ELR (cell line): ENCODE measurements at places on chromosomes 11 and 22.
A peak's percentile ranks its signal among the peaks of the same experiment; 100 is the strongest.

DNA sequence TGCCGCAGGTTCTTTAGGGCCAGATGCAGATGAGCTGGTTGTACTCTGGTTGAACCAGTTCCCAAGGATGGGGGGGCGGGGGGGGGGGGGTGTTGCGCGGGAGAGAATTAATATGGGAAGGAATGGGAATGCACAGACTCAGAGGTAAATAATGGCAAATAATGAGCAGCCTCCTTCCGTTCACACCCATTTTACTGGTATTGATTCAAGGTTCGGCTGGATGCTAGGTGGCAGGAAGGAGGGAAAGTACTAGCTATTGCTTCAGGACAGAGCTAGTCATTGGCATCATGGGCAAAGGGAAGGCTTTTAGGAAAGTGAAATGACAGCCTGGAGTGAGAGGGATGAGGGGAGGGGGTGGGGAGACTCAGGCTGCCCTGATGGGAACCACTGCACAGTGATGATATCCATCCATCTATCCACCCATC lies at the start of gene VSTM5:
VSTM5 (minus strand) TSS at position 25 of the 425 bp plus-strand sequence. CDS start 116 bp downstream, outside the sequence.
- no peak for DNase-seq

DNA sequence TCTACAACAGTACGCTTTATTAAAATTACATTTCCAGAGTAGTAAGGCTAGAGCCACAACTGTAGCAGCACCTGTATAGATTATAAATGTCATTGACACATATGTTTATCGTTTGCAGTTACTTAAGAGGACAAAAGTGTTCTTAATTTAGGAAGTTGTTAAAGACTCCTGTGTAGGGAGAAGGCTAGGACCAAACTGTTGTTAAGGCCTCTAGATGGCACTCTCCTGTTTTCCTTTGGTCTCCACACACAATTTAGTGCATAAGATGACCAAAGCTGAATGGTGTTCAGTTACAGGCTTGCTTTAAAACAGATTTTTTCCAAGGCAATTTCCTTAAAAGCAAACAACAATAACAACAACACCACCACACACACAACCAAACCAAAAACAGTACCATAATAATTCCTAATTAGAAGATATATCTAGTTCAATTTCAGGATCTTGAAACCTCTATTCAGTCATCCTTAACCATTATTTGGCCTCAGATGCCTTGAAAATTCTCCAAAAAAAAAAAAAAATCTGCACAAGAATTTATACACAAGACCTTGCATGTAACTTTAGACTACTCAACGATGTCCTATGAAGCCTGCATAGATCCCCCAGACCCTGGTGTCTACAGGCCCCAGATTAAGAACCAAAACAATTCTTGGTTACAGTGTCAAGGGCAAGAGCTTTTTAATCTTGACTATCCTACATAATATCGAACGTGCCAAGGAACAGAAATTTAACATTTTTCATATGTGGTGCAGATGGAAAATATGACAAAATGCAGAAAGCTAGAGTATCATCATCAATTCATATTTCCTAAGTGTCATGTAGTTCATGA lies 42.6 kb upstream of the APOA1 start:
- peak; percentile 80 for DNase-seq

DNA sequence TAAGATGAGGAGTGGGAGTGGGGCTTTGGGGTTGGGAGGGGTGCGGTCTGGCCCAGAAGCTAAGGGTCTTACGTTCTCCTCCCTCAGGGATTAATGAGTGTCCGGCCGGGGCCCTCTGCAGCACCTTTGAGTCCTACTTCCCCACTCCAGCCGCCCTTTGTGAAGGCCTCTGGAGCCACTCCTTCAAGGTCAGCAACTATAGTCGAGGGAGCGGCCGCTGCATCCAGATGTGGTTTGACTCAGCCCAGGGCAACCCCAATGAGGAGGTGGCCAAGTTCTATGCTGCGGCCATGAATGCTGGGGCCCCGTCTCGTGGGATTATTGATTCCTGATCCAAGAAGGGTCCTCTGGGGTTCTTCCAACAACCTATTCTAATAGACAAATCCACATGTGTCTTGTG lies 4.0 kb downstream of the FOLR3 start:
- DNase-seq, result no peak

GRCh38 chr11:24124876-24125275 lies 372.0 kb upstream of the LUZP2 start:
- DNase-seq, result no peak

GRCh38 chr11:128397362-128397761 lies 190.0 kb downstream of the ETS1 start:
- no peak for DNase-seq

GRCh38 chr11:61603667-61604066 lies 22.8 kb upstream of the SYT7 start:
- DNase-seq, result no peak

- DNase-seq, result no peak
Observed at GRCh38 chr11:103845331-103845730, 191.1 kb upstream of the DDI1 start.

DNA sequence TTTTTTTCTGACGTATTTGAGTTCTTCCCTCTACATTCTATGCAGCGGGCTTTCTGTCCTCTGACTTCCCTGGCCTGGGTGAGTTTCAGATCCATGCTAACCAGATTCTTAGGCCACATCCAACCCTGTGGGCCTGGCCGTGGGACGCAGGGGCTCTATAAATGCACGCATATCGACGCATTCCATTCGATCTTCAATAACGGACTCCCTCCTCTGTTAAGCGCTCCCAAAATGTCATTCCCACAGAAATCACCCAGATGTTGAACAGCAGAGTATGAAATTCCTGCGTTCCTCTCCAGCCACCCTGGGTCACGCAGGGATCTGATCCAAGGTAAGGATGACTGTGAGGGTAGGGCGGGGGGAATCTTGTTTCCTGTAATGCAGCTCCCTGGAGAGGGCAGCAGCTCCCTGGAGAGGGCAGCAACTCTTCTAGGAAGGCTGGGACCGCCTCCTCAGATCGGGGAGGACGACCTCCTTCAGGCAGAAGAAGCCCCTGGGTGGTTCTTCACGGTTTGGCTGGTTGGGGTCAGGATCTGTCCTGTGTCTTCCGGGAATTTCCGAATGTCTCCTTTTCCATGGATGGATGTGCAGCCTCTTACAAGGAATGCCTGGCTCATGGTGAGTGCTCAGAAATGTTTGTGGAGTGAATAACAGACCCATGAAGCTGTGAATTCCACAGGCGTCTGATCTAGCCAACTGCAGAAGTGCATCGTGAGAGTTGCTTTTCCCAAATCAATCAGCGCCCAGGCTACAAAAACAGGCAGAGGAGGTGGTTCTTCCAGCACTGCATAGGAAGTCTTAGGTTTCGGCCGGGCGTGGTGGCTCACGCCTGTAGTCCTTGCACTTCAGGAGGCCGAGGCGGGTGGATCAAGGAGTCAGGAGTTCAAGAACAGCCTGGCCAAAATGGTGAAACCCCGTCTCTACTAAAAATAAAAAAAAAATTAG lies 12.2 kb downstream of the MRGPRD start:
- peak; percentile 26 for DNase-seq

- DNase-seq, result no peak
Observed at GRCh38 chr11:77175021-77175842, 47.2 kb downstream of the MYO7A start.

DNA sequence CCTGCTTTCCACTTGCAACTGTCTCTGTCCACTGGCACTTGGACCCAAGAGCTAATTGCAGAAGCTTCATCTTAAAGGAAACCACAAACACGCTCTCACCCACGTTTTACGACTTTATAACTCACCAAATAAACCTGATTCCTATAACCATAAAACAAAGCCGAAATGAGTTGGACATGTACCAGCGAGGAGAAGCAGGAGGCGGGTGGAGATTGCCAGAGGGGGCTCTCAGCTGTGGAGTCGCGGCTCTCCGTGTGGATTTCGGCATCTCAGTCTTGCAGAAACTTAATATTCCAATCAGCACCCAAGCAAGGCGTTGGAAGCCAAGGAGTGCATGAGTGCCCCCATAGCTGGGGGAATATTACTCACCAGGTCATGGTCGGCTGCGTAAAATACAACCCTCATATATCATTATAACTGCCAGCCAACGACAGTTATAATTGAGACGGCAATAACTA lies 483.6 kb downstream of the MN1 start:
- no peak for DNase-seq

DNA sequence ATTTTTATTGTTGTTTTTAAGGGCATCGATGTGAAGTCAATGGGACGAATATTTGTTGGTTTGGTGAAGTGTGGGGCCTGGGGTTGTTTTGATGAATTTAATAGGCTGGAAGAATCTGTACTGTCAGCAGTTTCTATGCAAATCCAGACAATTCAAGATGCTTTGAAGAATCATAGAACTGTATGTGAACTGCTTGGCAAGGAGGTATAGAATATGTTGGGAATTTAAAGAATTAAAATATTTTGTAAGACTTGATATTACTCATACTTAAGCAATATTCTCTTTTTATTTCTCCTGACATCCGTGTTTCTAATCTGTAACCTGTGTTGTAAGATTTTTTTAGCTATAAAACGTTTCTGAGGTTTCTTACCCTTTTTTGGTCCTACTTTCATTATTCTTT lies 61.6 kb downstream of the DYNC2H1 start:
- DNase-seq, result peak; percentile 21

GRCh38 chr11:128488471-128488870 lies 98.9 kb downstream of the ETS1 start:
- peak; percentile 97 for DNase-seq

- DNase-seq, result peak; percentile 39
Observed at GRCh38 chr22:32446321-32446720, 17.9 kb downstream of the BPIFC start.

GRCh38 chr11:2566223-2567025 lies 121.6 kb downstream of the KCNQ1 start:
- no peak for DNase-seq

DNA sequence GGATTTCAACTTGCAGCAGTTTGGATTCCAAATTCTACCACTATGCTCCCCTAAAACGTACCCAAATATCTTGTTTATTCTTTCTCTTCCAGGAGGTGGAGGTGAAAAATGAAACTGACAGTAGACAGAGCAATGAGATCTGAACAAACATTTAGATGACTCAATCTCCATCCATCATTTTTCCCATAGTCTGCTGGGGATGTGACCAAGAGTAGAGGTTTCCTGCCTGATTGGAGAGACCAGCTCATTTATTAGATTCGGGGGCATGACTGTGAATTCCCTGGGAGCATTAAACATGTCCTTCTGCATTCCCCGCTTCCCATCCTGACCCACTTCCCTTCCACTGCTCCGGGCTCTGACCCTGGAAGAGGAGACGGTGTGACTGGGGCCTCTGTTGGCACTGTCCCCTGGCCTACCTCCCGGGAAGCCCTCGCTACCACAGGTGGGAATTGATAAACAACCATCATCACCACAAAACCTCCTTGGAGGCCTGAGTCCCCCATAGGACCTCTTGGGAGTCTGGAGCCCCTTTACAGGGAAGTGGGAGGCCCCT lies 20.3 kb downstream of the DKK3 start:
- DNase-seq, result peak; percentile 90

DNA sequence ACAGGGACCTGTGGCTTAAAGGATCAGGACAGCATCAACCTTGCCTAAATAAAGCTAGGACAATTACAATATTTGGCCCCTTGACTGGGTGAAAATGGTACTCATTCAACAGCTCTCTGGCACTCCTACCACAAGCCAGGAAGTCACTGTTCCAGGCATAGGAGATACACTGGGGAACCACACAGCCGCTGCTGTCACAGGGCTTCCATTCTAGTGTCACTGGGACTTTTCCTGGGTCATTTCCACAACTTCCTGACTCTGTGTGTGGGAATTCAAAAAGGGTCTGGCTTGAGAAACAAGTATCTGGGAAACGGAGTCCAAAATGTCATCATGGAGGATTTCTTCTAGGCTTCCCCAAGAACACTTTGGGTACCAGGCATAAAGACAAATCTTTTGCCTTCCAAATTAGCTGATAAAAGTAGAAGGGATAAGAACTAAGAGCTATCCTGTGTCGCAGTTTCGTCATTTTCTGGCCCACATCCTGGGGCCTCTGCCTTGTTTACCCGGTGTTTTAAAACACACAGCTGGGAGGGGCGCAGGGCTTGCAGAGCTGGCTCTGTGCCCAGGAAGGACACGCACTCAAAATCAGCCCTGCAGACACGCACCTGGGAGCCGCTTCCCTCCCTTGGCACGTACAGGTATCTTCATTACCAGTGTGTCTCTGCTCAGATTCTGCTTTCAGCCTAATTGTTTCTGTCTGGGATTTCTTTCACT lies 38.0 kb downstream of the TMEM45B start:
- peak; percentile 18 for DNase-seq

GRCh38 chr22:33405194-33405593 lies 347.0 kb upstream of the SYN3 start:
- no peak for DNase-seq

GRCh38 chr11:124812876-124813275 lies 12.7 kb upstream of the MSANTD2 start:
- DNase-seq, result peak; percentile 33

DNA sequence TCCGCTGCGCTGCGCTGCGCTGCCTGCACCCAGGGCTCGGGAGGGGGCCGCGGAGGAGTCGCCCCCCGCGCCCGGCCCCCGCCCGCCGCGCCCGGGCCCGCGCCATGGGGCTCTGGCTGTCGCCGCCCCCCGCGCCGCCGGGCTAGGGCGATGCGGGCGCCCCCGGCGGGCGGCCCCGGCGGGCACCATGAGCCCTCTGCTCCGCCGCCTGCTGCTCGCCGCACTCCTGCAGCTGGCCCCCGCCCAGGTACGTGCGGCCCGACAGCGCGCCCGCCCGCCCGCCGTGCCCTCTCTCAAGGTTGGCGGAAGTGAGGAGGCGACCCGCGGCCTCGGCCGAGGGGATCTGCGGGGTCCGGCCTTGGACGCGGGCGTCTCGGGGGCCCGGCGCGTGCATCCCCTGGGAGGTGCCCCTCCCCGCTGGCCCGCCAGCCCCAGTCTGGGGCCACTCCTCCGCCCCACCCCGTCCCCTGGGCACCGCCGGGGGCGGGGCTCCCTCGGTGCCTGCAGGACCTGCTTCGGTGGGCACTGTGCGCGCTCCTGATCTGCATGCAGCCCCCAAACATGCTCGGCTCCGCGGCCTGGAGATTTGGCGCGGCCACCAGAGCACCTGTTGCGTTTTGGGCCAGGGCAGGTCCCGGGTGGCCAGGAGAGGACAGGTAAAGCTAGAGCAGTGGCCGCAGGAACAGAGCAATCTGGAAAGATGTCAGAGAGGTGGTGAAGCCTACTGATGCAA lies 429 bp downstream of the VEGFB start:
- peak; percentile 47 for DNase-seq

DNA sequence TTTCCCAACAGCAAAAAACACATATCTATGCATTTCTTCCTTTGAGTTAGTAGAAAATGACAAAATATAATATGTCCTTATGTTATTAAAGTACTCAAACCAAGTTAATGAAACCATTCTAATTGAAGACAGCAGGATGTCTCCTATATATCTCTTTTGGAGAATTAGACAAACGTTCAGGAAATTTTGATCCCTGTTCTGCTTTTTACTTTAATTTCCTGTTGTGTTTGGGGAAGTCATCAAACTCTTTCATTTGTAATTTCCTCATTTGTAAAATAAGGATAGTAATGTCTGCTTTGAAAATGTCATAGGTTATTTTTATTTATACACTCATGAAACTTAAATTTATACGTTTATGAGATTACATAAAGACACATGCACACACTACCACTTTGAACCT lies 281.8 kb upstream of the ANO5 start:
- no peak for DNase-seq

- DNase-seq, result no peak
Observed at GRCh38 chr11:17753641-17754040, 19.1 kb downstream of the KCNC1 start.
